ENCODE measurements at places on chromosomes 2 and 18.
A peak's percentile ranks its signal among the peaks of the same experiment; 100 is the strongest.

GRCh38 chr2:2579814-2580213 lies 248.7 kb upstream of the MYT1L start:
- ATAC-seq, result no peak

DNA sequence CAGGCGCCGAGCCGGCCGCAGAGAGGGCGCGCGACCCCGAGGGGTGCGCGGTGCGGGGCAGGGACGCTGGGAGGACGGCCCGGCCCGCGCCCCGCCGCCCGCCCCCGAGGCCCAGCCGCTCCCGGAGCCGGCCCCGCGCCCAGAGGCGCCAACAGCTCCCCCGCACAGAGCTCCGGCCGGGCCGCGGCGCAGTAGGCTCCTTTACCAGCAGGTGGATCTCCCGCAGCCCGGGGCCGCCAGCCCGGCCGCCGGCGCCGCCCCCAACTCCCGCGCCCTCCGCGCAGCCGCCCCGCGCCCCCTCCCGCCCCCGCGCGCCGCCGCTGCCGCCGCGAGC lies 258 bp downstream of the MGAT4A start:
- peak; percentile 55 for ATAC-seq

GRCh38 chr18:34491719-34492118 lies 218.4 kb upstream of the DTNA start:
- ATAC-seq, result no peak

DNA sequence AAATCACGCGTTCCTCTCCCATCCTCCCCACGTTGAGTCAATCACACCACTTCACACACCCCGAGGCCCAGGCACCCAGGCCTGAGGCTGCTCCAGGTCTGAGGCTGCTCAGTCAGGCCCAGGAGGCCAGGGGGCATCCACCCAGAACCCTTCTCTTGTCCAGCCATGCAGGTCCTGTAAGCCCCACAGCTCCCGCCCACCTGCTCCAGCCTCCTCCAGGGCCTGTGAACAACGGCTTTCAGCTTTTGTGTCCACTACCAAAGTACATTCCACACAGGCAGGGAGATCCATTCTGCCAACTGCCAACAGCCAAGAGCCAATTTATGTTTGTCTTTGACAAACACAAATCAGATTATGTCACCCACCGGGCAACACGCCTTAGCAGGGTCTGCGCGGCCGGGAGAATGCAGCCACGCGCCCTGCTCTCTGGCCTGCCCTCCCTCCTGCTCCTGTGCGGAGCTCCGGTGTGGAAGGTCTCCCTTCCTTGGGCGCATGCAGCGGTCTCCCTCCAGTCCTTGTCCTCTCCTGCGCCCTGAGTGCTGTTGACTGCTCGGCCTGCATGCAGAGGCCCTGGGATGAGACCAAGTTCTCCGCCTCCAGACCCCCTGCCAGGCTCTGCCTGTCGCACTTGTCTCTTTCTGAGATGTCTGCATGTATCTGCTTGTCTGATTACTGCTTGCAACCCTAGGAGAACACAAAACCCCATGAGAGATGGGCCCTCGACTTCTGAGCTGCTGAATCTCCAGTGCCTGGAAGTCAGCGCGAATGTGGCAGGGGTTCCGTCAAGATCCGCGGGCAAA lies 146.6 kb downstream of the ZNF516 start:
- peak; percentile 3 for ATAC-seq

DNA sequence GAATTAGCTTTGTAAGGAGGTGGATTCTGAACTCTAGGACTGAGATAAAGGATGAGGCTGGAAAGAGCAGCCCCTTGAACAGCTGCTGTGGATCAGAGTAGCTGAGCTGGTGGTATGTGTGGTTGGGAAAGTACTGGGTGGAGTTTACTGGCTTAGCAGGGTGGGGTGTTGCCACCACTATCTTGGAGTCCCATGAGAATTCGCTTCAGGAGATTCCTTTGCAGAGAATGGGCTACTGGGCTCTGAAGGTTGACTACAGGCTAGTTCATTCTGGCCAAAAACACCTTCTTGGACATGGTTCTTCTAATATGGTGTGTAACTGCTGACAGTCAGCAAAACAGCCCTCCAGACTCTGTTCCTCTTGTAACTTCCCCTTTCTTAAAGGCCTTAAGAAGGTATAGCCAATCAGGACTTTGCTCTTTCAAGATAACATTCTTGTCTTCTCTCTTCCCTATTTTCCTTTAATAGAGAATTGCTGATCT lies 52.7 kb downstream of the TET3 start:
- ATAC-seq, result peak; percentile 47

DNA sequence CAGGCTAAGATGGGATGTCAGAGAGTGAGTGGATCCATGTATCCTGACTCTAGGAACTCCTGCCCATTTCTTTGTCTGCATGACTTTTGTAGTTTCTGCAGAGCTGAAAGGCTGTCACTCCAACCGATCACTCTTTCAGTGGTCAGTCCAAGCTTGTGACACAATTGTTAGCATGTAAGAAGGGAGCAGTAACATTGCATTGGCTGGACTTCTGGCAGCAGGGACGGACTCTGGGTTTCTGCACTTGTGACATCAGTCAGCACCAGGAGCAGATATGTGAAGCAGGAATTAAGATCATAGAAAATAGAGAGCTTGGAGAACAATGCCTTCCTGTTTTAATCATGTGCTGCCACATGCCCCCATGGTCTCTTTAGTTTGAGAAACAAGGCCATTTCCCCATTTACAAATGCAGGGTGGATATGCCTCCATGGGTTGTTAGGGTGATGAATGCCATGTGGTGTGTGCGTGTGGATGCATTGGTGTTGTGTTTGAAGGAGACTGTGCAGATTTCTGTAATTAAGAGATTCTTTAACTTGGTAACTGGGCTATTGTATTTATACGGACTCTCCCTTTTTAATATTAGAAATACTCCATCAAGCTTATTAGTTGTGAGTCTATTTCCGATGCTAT lies 214.3 kb upstream of the EPHA4 start:
- ATAC-seq, result no peak

DNA sequence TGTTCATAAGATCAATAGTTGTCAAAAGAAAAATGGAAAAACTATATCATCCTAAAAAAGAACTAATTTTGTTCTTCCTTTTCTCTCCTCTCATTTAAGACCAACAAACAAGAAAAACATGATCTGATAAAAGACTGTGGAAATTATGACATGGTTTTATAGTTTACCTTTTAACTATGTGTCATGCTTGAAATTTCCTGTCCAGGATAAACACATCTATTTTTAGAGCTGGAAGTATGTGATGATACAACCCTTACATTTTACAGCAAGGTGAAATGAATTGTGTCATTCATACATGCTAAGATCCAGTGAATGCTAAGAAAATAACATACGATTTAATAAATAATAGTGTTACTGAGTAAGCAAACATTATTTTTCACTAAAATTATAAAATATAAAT lies 89.9 kb downstream of the GULP1 start:
- ATAC-seq, result no peak

DNA sequence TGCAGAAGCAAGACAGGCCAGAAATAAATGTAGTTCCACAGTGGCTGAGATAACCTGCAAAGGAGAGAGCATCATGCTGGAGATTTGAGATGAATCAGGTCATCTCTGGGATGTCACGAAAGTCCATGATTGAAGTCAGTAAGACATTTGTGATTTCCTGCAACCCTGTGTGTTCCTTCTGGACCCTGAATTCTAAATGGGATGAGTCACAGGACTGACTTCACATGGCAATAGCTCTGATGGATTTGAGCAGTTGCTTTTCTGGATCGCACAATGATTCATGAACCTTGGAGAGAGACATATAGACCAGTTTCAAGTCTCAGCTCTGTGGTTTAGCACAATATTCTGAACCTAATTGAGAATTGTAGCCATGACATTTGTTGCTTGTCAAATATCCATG lies 102.9 kb downstream of the TSN start:
- no peak for ATAC-seq

DNA sequence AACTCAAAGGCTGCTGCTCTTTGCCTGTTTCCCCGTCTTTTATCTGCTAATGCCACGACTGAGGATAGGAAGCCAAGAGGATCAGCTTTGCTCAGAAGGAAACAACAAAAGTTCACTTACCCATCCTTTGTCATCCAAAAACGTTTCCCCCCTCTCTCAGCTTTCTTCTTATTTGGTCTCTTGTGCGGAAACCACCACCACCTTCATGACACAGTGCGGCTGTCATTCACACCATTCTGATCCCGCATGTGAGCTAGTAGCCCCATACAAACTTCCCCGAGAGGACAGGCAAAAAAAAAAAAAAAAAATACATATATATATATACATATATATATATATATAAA lies 656 bp downstream of the LRRTM4 start:
- no peak for ATAC-seq

DNA sequence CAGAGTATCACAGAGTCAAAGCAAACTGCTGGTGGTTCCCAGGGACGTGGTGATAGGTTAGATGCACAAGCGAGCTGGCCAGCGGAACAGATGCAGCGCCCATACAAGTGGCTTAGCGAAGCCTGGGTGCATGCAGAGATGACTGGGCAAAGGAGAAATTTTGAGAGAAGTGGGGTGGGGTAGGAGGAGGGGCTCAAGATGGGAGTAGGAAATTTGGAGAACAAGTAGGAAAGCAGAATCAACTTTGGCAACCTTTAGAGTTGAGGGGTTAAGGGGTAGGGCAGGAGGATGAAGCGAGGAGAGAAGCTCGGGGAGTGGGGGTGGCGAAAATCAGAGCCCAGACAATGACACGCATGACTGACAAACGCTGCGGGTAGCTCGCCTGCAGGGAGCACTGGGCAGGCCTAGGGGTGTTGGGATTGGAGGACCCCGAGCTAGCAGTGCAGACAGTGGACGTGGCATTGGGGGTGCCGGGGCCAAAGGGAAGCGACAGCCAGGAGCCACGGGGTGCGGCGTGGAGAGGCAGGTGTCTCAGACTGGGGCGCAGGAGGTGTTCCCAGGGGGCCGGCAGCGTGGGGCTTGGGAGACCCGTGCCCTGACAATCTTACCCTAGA lies 431 bp downstream of the FAM98A start:
- ATAC-seq, result peak; percentile 43

DNA sequence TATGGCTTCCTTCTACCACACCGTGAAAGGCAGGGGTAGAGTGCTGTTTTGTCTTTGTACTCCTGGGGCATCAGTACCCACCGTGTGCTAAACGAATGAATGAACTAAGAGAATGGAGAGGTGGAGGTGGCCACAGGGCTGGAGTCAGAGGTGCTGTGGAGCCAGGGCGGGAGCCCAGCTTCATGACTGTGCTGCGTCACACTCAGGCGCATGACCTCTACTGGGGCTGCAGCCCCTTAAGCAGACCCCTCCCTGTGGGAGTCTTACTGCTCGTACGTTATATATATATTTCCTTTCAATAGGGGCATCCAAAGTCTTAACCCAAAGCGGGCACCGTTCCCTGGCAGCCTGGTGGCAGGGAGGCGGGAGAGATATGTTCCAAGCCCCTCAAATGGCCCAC lies 18.0 kb upstream of the LBH start:
- ATAC-seq, result no peak

- no peak for ATAC-seq
Observed at GRCh38 chr2:30230497-30231211, 680 bp upstream of the LBH start.

DNA sequence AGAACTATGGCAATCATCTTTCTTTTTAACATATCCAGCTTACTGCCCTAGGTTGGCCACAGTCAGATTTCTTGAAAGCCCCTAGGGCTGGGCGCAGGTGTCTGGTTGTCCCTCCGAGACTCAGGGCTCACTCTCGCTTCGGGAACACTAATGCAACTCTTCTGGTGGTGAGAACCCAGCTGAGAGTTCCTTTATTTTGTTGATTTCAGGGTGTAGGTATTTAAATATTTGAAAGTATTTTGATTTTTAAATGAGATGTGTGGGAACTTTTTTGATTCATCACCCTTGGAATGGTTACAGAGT lies 40.7 kb downstream of the INPP4A start:
- no peak for ATAC-seq

GRCh38 chr18:67310826-67311225 lies 205.7 kb downstream of the DSEL start:
- ATAC-seq, result no peak

DNA sequence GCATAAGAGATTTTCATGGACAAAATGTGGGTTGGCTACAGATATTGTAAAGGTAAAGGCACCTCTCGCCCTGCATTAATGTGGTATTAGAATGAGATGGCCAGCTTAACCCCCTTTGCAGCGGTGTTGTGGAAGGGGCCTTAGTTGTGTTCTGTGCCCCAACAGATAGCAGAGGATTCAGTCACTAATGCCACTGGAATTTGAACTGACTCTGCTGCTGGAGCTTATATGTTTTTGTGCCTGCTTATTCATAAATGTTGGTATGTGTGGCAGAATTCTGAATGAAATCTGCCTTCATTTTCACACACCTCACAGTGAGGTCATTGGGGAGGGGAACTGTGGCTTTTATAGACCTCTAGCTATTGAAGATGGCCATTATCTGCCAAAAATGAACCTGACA lies 90.7 kb upstream of the ITGA6 start:
- no peak for ATAC-seq

GRCh38 chr2:215379039-215379438 lies 56.8 kb downstream of the FN1 start:
- ATAC-seq, result no peak

DNA sequence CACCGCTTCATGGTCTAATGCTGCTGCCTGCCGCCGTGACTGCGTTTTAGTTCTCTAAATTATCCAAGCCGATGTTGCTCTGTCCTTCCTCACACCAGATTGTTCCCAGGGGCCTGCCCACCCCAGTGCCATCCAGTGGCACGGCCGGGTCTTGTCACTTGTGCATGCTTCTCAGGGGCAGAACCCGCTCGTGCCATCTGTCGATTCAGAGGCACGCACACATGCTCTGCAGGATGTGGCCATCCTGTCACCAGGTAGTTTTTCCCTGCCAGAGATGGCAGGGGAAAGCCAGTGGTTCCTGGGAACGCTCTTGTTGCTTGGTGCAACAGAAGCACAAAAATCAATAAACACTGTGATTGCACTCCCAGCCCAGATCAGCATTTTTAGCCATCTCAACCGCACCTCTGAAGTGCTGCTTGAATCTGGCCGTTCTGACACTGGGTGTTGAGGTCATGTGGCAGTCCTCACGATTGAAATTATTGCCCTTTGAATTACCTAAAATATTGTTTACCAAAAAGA lies 119.6 kb upstream of the BOD1L2 start:
- no peak for ATAC-seq

- no peak for ATAC-seq
Observed at GRCh38 chr18:59708988-59709387, 11.8 kb upstream of the CCBE1 start.

GRCh38 chr2:215418064-215418963 lies 17.6 kb downstream of the FN1 start:
- no peak for ATAC-seq

- ATAC-seq, result no peak
Observed at GRCh38 chr2:11891028-11891427, 144.6 kb downstream of the LPIN1 start.

GRCh38 chr2:189937691-189938090 lies 124.8 kb downstream of the MSTN start:
- no peak for ATAC-seq

DNA sequence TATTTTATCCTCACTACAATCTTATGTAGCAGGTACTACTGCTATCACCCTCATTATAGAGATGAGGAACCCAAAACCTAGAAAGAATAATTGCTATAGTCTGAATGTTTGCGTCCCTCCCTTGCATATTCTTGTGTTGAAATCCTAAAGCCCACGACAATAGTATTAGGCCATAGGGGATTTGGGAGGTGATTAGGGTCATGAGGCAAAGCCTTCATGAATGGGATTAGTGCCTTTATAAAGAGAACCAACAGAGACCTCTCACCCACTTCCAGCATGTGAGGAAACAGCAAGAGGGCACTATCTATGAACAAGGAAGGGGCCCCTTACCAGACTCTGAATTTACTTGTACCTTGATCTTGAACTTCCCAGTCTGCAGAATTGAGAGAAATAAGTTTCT lies 500.3 kb upstream of the FAM98A start:
- ATAC-seq, result no peak

- ATAC-seq, result no peak
Observed at GRCh38 chr2:238100049-238100820, at the start of gene ESPNL. Gene ESPNL, plus strand, starts transcription at chr2:238100340. Its CDS starts 80 bp downstream, at chr2:238100420.
